ENCODE measurements at places on chromosomes 3 and 15. TPM values are rescaled to one million over a fixed set of nuclear protein-coding genes. Genes with fewer than 3 reads are reported as not detected.
A peak's percentile ranks its signal among the peaks of the same experiment; 100 is the strongest.

- peaks cover 6% of the 10 kb centered on the region for H3K36me3 ChIP-seq
- H3K27ac ChIP-seq, result no peak overlapping the region
- H3K4me3 ChIP-seq, result no peak overlapping the region
- peaks cover 13% of the 10 kb centered on the region for H3K4me1 ChIP-seq
- H3K27me3 ChIP-seq, result no peaks in the 10 kb centered on the region
Measured at GRCh38 chr3:107740992-107741896, 218.5 kb downstream of the BBX start.

DNA sequence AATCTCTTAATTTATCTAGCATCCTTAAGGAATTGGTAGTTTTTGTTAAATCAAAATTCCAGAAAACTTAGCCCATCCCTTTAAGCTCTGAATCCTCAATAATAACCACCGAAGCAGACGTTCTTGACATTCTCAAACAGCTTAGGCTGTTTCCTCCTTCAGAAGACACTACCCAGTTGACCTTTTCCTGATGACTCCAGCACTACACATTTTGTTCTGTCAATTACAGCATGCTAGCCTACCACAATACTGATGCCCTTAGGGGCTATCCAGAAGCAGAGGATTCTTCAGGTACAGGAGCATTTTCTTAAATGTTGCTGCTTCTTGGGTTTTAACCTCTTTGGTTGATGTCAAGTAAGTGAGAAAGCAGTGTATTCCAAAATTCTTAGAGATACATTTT, 33.4 kb downstream of the ETV5 start:
- DNase-seq, result no peak
- no peak overlapping the region for H3K4me3 ChIP-seq
- no peaks in the 10 kb centered on the region for H3K4me1 ChIP-seq

GRCh38 chr3:76582632-76583378, 457.1 kb upstream of the ROBO2 start:
- no peak for DNase-seq
- H3K4me3 ChIP-seq, result no peak overlapping the region
- no peak overlapping the region for H3K27ac ChIP-seq
- H3K4me1 ChIP-seq, result no peaks in the 10 kb centered on the region
- H3K27me3 ChIP-seq, result no peaks in the 10 kb centered on the region
- no peaks in the 10 kb centered on the region for H3K36me3 ChIP-seq

MAP6D1 gene
- not detected for total RNA-seq

DNA sequence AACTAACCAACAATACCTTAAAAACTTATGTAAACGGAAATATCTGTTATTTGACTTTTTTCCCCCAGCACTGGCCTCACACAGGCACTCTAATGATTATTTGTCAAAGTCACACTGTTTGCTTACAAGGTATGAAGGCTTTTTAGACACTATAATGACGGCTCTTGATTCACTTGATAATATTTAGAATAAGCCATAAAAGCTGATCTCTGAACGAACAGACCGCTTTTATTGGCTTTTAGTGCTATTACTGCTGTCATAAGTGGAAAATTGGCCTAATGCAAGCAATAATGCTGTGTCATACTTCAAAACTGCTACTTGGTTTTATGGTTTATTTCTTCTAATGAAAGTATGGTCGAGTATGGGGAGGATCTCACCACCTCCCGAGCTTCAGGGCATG, 35.1 kb downstream of the MDFIC2 start:
- no peaks in the 10 kb centered on the region for H3K4me1 ChIP-seq
- no peak overlapping the region for H3K4me3 ChIP-seq
- no peaks in the 10 kb centered on the region for H3K36me3 ChIP-seq
- H3K27me3 ChIP-seq, result no peaks in the 10 kb centered on the region
- no peak for DNase-seq

GRCh38 chr3:138567403-138567802, 26.7 kb downstream of the CEP70 start:
- H3K27me3 ChIP-seq, result no peaks in the 10 kb centered on the region
- H3K4me3 ChIP-seq, result no peak overlapping the region
- peaks cover 41% of the 10 kb centered on the region for H3K36me3 ChIP-seq
- DNase-seq, result peak; percentile 26

KIF7 gene
- 13.9 TPM for total RNA-seq

GRCh38 chr15:59825901-59826300, 136.8 kb upstream of the BNIP2 start:
- no peaks in the 10 kb centered on the region for H3K27me3 ChIP-seq
- H3K4me3 ChIP-seq, result no peak overlapping the region

TLR9 gene
- total RNA-seq, result not detected

ST8SIA2 gene
- 1.1 TPM for total RNA-seq

- no peak overlapping the region for H3K27ac ChIP-seq
- H3K36me3 ChIP-seq, result no peaks in the 10 kb centered on the region
- DNase-seq, result no peak
- H3K27me3 ChIP-seq, result no peaks in the 10 kb centered on the region
- H3K4me1 ChIP-seq, result no peaks in the 10 kb centered on the region
Measured at GRCh38 chr3:40103829-40104228, 205.7 kb upstream of the EIF1B start.

GRCh38 chr3:66098436-66098835, 59.7 kb upstream of the MAGI1 start:
- DNase-seq, result no peak
- no peak overlapping the region for H3K4me3 ChIP-seq

GRCh38 chr15:23634181-23634580, 13.5 kb downstream of the MAGEL2 start:
- H3K36me3 ChIP-seq, result no peaks in the 10 kb centered on the region
- H3K27me3 ChIP-seq, result no peaks in the 10 kb centered on the region
- no peaks in the 10 kb centered on the region for H3K4me1 ChIP-seq
- DNase-seq, result no peak
- no peak overlapping the region for H3K27ac ChIP-seq

DNA sequence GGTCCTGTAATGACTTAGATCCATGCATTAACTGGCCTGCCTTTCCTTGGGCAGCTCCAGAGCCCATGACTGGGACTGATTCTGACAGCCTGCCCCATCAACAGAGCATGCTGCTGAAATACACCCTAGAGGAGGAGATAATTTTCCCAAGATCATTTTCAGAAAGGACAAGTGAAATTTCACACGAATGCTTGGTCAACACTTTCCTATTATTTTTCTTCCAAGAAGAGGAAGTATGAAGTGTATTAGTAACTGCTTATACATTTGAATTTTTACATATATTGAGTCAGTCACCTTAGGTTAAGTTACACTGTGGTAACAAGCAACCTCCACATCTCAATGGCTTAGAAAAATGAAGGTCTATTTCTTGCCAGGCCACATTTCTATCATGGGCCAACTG, 9.7 kb upstream of the NMNAT3 start:
- H3K27me3 ChIP-seq, result no peaks in the 10 kb centered on the region
- H3K36me3 ChIP-seq, result no peaks in the 10 kb centered on the region
- no peak overlapping the region for H3K27ac ChIP-seq

SERPINI2 gene
- not detected for total RNA-seq

PTH1R gene
- 3.5 TPM for total RNA-seq

- peak overlapping the region; percentile 71 for H3K27ac ChIP-seq
- DNase-seq, result peak; percentile 43
- H3K27me3 ChIP-seq, result peaks cover 9% of the 10 kb centered on the region
- H3K36me3 ChIP-seq, result no peaks in the 10 kb centered on the region
- H3K4me3 ChIP-seq, result no peak overlapping the region
- peaks cover 18% of the 10 kb centered on the region for H3K4me1 ChIP-seq
Measured at GRCh38 chr15:97977734-97978133, 17.2 kb downstream of the ARRDC4 start.

- H3K27ac ChIP-seq, result no peak overlapping the region
- no peak for DNase-seq
Measured at GRCh38 chr3:55964491-55964985, 477.4 kb upstream of the WNT5A start.

DNA sequence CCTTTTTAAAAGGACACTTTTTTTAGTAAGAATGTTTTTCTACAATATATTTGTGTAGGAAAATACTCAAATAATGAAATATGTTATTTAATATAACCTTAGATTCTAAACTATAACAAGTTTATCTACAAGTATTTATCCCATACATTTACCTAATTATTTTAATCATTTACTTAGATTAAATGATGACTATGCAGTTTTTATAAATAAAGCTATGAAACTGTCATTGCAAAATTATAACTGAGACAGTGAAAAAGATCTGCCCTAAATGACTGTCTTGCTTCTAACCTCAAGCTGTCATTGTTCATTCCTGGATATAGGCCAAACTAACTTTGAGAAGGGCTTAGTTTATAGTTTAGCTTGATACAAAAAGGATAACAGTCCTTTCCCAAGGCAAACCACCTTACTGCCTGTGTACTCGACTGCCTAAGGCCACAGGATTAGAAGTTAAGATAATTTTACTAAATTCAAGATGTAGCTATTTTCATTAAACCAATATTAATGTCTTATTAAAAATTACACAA, 84.1 kb downstream of the GLDN start:
- H3K27ac ChIP-seq, result no peak overlapping the region
- no peak for DNase-seq
- no peak overlapping the region for H3K4me3 ChIP-seq
- H3K4me1 ChIP-seq, result no peaks in the 10 kb centered on the region

GRCh38 chr15:100852630-100853029, 27.0 kb upstream of the ALDH1A3 start:
- H3K36me3 ChIP-seq, result no peaks in the 10 kb centered on the region
- peaks cover 5% of the 10 kb centered on the region for H3K4me1 ChIP-seq
- H3K4me3 ChIP-seq, result no peak overlapping the region
- peaks cover 5% of the 10 kb centered on the region for H3K27me3 ChIP-seq
- no peak for DNase-seq

ALPK3 gene
- total RNA-seq, result 2.3 TPM

STXBP5L gene
- 3.1 TPM for total RNA-seq

ITIH1 gene
- total RNA-seq, result not detected

DNA sequence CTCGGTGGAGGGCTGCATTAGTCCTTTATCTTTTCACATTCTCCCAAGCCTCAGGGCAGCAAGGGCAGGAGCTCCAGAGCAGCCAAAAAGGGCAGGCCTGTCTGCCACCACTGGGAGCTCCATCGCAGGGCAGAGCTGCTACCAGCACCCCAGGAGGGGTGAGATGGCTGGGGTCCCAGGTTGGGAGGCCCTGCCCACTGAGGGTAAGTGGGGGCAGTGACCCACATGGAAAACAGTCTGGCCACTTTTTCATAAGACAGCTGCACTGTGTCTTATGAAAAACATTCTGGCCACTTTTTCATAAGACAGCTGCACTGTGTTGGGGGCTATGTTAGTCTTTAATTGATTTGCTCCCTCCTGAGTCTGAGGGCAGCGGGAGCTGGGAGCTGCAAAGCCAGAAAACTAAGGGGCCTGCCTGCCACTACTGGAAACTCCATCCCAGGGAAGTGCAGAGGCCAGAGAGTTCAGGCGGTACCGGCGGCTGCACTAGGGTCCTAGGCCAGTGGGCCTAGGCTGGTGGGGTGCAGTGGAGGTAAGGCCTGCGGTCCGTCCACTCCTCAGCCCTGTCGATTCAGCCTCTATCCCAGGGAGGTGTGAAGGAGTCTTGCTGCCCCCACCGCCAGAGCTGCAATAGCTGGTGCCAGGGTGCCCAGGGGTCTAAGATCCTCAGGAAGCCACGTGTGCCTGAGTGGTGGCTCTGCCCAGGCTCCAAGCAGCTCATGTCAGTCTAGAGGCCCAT, 45.4 kb downstream of the TMCO5A start:
- no peaks in the 10 kb centered on the region for H3K27me3 ChIP-seq
- no peaks in the 10 kb centered on the region for H3K4me1 ChIP-seq
- H3K4me3 ChIP-seq, result no peak overlapping the region
- no peaks in the 10 kb centered on the region for H3K36me3 ChIP-seq
- DNase-seq, result peak; percentile 28

CCDC39 gene
- total RNA-seq, result 11.7 TPM

GRCh38 chr15:62109437-62109836, 42.7 kb downstream of the C2CD4A start:
- H3K4me1 ChIP-seq, result no peaks in the 10 kb centered on the region
- H3K4me3 ChIP-seq, result no peak overlapping the region
- H3K27me3 ChIP-seq, result no peaks in the 10 kb centered on the region
- H3K27ac ChIP-seq, result no peak overlapping the region
- DNase-seq, result no peak

LPCAT4 gene
- total RNA-seq, result 118 TPM

DNA sequence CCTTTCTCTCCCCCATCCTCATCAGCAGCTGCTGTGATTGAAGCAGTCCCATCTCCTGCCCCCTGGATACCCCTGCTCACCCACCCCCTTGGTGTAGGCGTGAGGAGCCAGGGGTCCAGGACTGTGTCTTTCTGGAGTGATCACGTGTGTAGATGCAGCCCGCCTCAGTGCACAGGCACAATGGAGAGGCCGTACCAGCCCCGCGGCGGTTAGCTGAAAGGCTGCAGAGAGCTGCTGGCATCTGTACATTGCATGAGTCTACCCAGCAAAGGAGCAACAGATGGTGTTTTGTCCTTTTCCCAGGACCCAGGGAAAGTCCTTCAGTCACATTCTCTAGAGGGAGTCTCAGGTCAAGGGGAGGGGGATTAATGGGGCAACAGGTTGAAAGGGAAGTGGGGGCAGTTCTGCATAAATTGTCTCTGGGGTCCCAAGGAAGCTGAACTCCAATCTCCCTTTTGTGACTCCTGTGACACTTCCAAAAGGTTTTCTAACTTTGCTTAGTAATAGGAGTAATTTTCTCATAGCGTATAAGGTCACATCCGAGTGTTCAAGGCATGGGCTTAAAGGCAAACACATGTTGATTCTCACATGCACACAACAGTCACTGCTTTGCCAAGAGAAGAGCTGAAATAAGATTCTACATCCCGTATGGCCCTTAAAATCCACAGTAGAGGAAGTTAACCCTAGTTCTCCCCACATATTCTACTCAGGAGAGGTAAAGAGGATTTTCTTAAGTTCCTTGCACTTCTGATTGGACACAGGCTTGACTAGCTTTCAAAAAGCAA, 7.1 kb downstream of the CSPG5 start:
- H3K4me1 ChIP-seq, result no peaks in the 10 kb centered on the region
- DNase-seq, result peak; percentile 33
- H3K36me3 ChIP-seq, result no peaks in the 10 kb centered on the region
- H3K4me3 ChIP-seq, result no peak overlapping the region
- H3K27ac ChIP-seq, result no peak overlapping the region
- H3K27me3 ChIP-seq, result peaks cover 3% of the 10 kb centered on the region

DNA sequence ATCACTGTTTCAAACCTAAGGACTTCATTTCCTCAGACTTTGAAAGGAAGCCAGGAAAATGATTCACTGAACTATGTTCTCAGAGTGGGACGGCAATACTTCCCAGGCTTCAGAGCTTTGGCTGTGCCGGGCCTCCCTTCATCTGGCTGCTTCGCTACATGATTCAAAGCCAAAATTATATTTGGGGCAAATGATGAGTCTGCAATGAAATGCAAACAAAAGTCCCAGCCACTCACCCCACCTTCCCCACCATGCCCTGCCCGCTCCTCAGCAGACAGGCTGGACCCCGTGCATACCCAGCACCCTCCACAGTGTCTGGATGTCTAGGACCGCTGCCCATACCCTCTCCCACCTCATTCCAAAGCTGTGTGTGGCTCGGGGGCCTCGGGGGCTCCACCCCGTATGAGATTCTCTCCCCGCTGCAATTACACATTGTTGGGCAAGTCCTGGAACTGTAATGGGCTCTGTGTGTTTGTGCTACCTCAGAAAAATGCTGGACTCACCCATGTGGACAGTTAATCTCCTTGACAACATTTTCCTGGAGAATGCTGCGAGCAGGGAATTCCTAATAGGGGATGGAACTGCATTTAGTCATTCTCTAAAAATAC, 32.2 kb downstream of the ATP10A start:
- peak; percentile 81 for DNase-seq
- H3K27ac ChIP-seq, result peak overlapping the region; percentile 4
- H3K4me3 ChIP-seq, result no peak overlapping the region
- no peaks in the 10 kb centered on the region for H3K36me3 ChIP-seq

GRCh38 chr3:60147249-60147950, 1097.6 kb upstream of the CFAP20DC start:
- no peaks in the 10 kb centered on the region for H3K4me1 ChIP-seq
- no peak overlapping the region for H3K27ac ChIP-seq
- no peaks in the 10 kb centered on the region for H3K27me3 ChIP-seq

Measured in stomach (tissue), 19 donors.